SK-N-DZ (cell line): ENCODE measurements at places on chromosomes 1 and 21.

DNA sequence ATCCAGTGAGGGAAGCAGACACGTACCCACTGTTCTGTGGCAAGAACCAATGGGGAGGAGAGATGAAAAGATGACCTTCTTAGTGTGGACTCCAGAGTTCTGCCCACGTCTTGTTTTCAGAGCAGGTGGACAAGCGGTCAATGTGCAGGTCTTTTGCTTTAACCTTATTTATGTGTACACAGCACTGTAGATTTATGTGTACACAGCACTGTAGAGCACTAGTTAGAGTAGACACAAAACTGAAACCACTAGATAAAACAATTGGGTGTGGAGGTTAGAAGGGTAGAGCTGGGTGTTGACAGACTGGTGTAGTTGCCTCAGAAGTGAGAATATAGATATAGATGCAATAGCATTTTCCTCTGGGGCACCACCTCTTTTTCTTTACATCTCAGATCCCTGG lies 150.0 kb downstream of the MAGI3 start:
- no peak for DNase-seq

- no peak for DNase-seq
These were observed 64.1 kb upstream of the LRP8 start for GRCh38 chr1:53391982-53392381.

- no peak for DNase-seq
These were observed 20.5 kb downstream of the PLEKHM2 start for GRCh38 chr1:15704526-15705183.

DNA sequence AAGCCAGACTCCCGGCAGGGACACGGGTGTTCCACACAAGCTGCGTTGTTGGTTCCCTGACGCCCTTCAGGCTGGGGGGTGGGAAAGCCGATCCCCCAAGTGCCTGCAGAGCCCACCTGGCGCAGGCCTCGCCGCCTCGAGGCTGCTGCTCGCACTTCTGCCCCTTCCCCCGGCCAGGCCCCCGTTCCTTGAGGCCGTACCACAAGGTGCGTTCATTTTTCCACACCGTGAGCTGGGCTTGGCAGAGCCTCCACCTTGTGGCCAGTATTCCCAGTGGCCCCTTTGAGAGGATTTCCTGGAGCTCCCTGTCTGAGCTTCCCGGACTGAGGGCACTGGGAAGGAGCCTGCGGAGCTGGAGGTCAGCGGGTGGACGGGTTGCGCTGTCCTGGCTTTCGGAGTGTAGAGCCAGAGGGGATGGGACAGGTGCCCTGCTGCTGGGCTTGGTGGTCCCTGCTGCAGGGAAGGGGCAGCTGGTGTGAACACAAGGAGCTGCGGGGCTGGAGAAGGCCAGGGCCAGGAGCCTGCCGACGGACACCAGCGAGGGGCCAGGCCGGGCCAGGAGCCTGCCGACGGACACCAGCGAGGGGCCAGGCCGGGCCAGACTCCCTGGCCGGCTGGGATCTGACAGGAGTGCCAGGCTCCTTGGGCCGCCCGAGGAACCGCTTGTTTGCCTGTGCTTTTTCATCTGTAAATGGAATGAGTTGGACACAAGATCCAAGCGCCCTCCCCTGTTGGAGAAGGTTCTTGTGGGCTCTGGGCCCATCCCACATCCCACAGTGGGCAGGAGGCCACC lies 18.4 kb downstream of the PDXK start:
- no peak for DNase-seq

- DNase-seq = no peak
These were observed 39.6 kb upstream of the PALMD start for GRCh38 chr1:99606306-99606705.

DNA sequence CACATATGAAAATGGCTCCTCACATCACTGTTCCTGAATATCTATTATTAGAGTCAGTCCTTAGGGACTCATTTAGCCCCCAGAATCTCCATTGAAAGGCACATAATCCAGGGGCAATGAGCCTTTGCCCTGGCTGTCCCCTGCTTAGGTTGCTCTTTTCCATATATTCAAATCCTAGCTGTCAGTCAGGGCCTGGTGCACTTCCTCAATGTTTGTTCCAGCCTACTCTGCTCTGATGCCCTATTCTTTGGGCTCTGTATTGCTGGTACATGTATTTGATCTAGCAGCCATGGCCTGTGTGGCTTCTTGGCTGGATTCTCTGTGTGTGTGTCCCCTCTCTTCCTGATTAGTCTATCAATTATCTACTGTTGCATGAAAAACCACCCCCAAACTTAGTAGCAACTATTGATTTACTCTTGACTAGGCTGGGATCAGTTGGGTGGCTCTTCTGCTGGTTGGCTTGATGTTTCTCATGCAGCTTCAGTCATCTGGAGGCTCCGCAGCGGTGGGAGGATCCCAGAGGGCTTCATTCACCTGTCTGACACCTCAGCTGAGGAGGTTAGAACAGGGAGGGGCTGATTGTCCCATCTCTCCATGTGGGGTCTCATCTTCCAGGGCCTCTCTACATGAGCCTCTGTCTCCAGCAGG lies 107.5 kb downstream of the DTL start:
- DNase-seq = no peak

- DNase-seq = no peak
These were observed 21.2 kb upstream of the DIP2A start for GRCh38 chr21:46437511-46437910.

GRCh38 chr1:34127006-34128000 lies 37.7 kb downstream of the CSMD2 start:
- DNase-seq = no peak

- no peak for DNase-seq
These were observed 5.3 kb upstream of the KIF17 start for GRCh38 chr1:20723159-20723536.

- no peak for DNase-seq
These were observed 135.7 kb upstream of the ZNF648 start for GRCh38 chr1:182196897-182197870.

DNA sequence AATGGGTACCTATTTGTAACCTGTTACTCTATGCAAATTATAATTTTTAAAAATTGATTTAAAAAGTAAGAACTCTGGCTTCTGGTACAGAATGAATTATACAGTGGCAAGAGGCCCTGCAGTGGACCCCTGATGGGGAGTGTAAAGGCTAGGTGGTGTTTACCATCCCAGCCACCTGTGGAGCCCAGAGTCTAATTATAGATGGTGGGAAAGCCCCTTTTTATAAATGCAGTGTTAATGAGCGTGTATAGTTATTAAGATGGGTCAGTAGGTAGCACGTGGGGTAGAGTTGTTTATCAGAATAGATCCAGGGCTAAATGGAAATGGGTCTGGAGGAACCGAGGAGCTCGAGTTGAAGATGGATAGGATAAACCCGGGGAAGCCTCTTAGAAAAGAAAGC lies 13.9 kb upstream of the PRELP start:
- DNase-seq = no peak

GRCh38 chr1:221777431-221778072 lies 35.7 kb upstream of the DUSP10 start:
- DNase-seq = no peak

GRCh38 chr1:87045761-87046304 lies 131.4 kb downstream of the HS2ST1 start:
- no peak for DNase-seq

- DNase-seq = no peak
These were observed 27.2 kb upstream of the SLC22A15 start for GRCh38 chr1:115949156-115949555.

DNA sequence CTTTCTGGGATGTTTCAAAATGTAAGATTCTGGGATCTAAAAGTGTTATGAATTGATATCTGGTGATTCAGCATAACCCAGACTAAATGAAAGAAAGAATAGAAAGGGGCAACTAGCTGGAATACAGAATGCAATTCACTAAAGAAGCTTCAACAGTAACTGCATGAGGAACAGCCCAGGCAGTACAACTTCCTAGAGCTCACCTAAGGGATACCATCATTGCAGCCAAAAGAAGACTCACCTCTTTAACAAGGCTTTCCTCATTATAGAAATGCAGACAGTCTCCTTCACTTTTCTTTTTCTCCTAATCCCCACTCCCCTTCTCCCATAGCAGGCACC lies 6.3 kb downstream of the RGS5 start:
- DNase-seq = no peak

- DNase-seq = no peak
These were observed 68.8 kb upstream of the KCNJ15 start for GRCh38 chr21:38188037-38188436.

GRCh38 chr1:15391366-15391765 lies 18.3 kb upstream of the EFHD2 start:
- no peak for DNase-seq

DNA sequence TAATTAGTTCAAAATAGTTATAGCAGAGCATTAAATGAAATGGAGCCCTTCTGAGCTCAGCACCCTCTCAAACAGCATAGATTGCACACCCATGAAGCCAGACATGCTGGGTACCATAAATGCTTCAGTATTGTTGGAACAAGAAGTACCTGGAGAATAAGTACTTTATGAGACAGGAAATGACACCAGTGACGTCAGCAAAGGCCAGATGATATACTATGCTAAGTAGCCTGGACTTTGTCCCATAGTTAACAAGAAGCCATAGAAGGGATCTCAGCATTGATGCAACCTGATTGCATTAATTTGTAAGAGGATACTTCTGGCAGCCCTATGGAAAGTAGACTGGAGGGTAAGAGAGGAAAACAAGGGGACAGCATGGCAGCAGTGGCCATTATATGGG lies 16.3 kb upstream of the GADD45A start:
- DNase-seq = peak; percentile 25

DNA sequence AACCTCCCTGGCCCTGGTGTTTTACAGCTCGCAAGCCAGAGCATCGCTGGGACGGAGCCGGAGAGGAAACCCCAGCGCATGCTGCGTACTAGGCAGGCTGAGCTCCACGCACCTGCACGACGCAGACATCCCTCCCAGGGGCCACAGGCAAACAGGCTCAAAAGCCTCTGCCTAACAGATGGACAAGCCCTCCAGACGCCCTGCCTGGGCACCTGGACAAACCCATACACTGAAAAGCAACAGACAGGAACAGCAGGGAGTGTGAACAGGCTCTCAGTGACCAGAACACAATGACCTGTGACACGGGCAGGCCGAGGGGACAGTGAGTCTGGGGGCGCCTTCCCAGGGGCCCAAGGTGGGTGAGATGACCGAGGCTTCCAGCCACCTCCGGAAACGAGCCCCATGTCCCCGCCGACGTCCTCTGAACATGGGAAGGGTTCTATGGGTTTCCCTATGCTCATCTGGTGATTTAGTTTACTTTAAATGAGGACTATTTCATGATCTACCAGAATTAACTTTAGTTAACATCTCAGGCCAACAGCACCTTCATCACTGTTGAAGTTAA lies 40.3 kb downstream of the NPHP4 start:
- DNase-seq = no peak

- DNase-seq = no peak
These were observed 372.5 kb downstream of the SEC16B start for GRCh38 chr1:177597393-177597792.

- no peak for DNase-seq
These were observed 488.5 kb downstream of the NPHP4 start for GRCh38 chr1:5503556-5504363.
